ENCODE measurements at places on chromosomes 3 and 15.

DNA sequence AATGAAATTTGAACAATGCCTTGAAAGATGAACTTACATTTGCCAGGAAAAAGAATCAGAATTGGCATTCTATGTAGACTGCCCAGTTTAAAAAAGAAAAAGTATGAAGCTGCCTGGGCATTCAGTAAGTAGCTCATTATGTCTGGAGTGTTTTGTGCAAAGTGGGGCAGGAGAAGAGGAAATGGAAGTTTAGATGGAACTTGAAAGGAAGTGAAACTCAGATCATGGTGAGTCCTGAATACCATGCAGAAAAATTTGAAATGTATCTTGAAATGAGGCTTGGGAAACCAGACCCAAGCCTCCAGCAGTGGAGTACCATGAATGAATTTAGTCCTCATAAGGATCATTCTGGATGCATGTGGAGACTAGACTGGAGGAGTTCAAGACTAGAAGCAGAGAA lies 4.8 kb upstream of the MORC1 start:
- no peak for DNase-seq

DNA sequence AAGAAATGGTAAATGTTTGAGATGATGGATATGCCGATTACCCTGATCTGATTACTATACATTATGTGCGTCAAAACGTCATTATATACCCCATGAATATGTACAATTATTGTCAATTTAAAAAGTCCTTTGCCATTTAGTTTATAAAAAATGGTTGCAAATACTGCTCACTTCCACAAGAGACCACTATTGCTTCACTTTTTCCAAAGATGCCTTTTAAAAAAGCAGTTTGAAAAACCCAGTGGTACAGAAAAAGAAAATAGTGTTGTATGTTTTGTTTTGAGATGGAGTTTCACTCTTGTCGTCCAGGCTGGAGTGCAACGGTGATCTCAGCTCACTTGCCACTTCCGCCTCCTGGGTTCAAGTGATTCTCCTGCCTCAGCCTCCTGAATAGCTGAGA lies 39.3 kb downstream of the EDEM1 start:
- DNase-seq, result no peak

DNA sequence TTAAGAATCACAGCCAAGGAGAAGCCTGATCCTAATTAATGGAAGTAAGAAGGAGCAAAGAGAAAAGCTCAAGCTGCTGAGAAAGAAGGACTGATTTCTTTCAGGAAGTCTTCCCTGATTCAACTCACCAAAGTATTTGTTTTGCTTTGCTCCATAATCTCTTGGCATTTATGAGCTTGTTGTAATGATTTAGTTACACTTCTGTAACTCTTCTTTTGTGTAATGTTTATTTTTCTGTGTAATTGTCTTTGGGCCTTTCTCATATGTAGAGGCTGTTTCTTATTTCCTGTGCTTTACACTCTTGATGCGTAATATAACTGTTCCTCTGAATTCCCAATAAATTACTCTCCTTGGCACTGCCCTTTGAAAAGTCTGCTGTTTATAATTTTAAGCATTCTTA lies 80.0 kb downstream of the COL6A5 start:
- no peak for DNase-seq

GRCh38 chr3:104584682-104585081 lies 782.0 kb upstream of the ALCAM start:
- no peak for DNase-seq

GRCh38 chr3:129434140-129434539 lies 5.6 kb downstream of the MBD4 start:
- DNase-seq, result no peak

Data from mesothelial cell of epicardium (in vitro differentiated cells).